Activated CD8-positive, alpha-beta memory T cell treated with anti-CD3 and anti-CD28 coated beads for 48 hours (primary cell): ENCODE measurements at places on chromosomes 7 and 10.

DNA sequence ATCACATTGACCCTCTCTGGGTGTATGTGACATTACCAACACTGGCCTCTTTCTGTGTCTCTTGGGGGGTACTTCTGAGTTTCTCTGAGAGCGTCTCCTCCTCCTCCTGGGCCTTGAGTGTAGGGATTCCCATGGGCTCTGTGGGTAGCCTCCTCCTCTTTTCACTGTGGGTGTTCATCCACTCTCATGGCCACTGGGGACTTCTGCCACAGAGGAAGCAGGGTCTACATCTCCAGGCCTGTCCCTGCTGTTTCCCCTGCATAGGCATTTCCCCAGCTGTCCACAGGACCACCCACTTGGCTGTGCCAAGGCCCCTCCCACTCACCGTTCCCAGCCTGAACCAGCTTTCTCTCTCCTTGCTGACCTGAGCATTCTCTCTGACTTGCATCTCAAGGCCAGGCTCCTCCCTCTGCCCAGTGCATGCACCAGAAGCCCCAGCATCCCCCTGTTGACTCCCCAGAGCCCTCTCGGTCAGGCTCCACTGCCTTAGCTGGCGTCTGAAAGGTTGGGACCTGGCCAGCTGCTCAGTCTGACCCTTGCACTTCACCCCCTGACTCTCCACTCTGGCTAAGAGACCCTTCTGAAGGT is 487.6 kb downstream of the GLRX3 start:
- DNase-seq: no peak

DNA sequence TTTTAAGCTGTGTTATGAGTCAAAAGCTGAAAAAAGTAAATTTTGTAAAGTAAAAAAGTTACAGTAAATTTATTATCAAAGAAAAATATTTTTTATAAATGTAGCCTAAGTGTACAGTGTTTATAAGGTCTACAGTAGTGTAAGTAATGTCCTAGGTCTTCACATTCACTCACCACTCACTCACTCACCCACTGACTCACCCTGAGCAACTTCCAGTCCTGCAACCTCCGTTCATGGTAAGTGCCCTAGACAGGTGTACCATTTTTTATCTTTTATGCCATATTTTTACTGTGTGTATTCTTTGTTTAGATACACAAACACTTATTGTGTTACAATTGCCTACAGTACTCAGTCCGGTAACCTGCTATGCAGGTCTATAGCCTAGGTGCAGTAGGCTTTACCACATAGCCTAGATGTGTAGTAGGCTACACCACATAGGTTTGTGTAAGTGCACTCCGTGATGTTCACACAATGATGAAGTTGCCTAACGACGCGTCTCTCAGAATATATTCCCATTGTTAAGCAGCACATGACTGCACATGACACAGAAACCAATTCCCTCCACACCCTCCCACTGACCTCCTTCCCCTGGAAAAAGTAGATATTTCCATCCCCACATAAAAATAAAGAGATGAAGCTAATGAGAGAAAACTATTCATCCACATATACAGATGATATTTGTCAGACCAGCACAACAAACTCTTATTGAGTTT is 44.8 kb upstream of the FGL2 start:
- no peak for DNase-seq

- no peak for DNase-seq
Measured at GRCh38 chr7:26321435-26321834, 29.8 kb downstream of the SNX10 start.

DNA sequence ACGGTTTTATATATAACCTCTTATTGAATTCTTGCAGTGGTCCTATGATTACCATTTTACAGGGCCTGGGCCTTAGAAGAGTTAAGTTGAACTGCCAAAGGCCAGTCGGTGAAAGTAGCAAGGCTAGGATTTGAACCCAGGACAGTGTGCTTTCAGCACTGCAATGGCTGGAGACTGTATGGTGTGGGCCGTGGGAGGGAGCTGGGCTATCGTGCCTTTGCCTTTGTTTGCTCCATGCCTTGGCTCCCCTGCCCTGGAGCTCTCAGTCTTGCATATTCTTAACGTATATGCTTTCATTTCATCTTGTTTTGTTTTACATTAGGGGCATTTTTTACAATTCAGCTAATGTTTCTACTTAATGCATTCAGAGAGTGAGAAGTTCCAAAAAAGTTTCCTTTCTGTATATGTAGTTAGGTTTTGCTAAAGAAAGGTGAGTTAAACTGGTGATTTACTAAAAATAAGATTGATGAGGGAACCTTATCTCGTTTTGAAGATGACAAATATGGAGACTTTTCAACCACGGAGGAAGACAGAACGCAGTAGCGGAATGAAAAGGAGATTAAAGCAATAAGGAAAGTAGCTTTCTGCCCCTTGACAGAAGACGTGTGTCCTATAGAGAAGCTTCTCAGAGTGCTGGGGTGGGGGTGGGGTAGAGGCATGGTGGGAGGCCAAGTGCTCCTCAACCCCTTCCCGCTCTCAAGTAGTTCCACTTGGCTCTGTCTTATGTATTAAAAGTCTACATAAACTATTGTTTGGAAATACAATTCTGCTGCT is 82.5 kb downstream of the RTKN2 start:
- no peak for DNase-seq

GRCh38 chr7:123635551-123636359 is 19.9 kb upstream of the LMOD2 start:
- no peak for DNase-seq

- no peak for DNase-seq
Measured at GRCh38 chr7:128157906-128158305, 83.2 kb upstream of the LEP start.

GRCh38 chr10:62130948-62131347 is 137.7 kb downstream of the RTKN2 start:
- DNase-seq: no peak

GRCh38 chr7:51262796-51263531 is 53.6 kb downstream of the COBL start:
- no peak for DNase-seq

DNA sequence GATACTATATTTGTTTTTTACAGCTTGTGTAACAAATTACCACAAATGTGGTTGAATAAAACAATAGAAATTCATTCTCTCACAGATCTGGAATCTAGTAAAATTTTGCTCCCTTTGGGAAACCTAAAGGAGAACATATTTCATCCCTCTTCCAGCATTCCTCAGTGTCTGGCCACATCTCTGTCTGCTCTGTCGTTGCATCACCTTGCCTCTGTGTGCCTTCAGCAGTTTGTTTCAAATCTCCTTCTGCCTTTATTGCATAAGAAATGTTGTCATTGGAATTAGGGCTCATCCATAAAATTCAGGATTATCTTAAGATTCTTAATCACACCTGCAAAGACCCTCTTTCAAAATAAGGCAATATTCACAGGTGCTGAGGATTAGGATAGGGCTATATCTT is 14.5 kb downstream of the OR2A14 start:
- DNase-seq: no peak

- no peak for DNase-seq
Measured at GRCh38 chr10:53690524-53691240, 918.1 kb upstream of the MBL2 start.

GRCh38 chr7:78429878-78430277 is 631.3 kb downstream of the PHTF2 start:
- DNase-seq: no peak

DNA sequence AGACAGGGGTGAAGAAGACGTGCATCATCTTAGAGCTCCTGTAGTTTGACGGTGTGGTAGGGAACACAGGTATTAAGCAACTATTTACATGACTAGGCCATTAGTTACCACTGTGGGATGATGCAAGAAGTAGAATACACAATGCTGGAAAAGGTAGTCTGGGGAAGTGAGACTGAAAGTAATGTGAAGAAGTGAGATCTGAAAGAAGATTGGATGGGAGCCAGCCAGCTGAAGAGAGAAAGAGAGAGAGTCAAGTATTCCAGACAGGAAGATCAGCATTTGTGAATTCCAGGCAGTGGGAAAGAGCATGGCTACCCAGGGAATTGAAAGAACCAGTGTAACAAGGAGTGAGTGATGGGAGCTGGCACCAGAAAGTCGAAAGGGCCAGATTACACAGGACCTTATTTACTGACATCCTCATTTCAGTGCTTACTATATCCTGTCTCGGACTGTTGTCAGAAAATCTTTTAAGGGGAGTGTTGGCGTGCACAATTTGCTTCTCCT is 4.0 kb upstream of the CFAP58 start:
- DNase-seq: no peak
